ENCODE measurements at places on chromosomes 13 and 19.
A peak's percentile ranks its signal among the peaks of the same experiment; 100 is the strongest.

DNA sequence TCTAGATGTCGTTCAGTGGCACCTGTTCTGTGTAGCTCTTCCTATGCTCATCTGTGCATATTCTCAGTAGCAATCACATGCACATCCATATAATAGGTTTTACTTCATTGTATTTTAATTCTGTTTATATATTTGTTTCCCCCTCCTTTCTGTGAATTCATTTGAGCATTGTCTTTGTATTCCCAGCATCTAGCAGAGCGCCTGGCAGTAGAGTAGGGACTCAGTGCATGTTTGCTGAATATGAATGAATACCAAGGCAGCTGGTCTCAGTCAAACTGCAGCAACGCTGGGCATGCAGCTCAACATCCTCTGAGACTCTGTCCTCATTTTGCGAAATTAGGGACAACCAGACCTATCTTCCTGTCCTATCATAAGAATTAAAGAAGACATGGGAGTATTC lies 330.1 kb downstream of the SPRY2 start:
- H3K27ac ChIP-seq: no peak overlapping the region
- H3K27me3 ChIP-seq: no peaks in the 10 kb centered on the region
- H3K4me3 ChIP-seq: no peak overlapping the region
- no peak for DNase-seq

GRCh38 chr13:66693656-66694055 lies 536.5 kb downstream of the PCDH9 start:
- no peak overlapping the region for H3K27ac ChIP-seq
- H3K36me3 ChIP-seq: no peaks in the 10 kb centered on the region
- no peak overlapping the region for H3K4me3 ChIP-seq
- no peak for DNase-seq

DNA sequence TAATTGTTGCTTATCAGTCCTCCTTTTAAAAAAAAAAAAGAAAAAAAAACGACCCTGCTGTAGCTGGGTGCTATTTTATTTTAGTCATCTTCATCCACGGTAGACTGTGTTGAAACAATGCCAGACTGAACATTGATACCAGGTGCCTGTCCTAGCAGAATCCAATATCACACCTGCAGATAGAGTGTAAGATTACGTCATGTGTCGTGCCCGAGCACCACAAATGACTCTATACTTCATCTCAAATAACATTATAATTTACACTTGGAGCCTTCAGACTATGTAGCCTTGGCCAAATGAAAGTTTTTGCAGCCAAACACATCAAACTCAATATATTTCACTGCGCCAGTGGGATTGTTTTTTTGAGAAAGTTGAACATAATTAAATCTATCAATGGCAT lies 410.6 kb downstream of the FGF9 start:
- no peak overlapping the region for H3K27ac ChIP-seq
- H3K4me3 ChIP-seq: no peak overlapping the region
- H3K36me3 ChIP-seq: no peaks in the 10 kb centered on the region
- no peak for DNase-seq
- no peaks in the 10 kb centered on the region for H3K27me3 ChIP-seq
- H3K4me1 ChIP-seq: peaks cover 34% of the 10 kb centered on the region

DNA sequence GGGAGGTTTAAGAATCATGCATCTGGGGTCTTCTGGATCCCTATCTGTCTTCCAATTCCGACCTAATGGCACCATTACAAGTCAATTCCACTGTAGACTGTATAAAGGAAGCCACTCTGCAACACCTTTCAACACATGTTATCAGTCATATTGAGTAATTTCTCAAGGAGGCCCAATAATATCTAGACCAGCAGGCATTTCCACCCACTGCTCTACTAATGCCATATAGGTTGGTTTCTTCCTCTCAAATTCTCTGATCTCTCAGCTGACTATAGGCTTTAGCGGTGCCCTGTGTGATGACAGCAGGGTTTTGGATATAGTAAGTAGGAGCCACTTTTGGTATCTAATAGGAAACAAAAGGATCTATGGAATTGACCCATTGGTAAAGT lies 12.4 kb upstream of the ITM2B start:
- no peaks in the 10 kb centered on the region for H3K27me3 ChIP-seq
- H3K36me3 ChIP-seq: no peaks in the 10 kb centered on the region
- H3K4me1 ChIP-seq: peaks cover 36% of the 10 kb centered on the region
- H3K4me3 ChIP-seq: peak overlapping the region; percentile 86

- no peak for DNase-seq
- H3K4me3 ChIP-seq: no peak overlapping the region
- H3K27ac ChIP-seq: no peak overlapping the region
- peaks cover 10% of the 10 kb centered on the region for H3K27me3 ChIP-seq
- no peaks in the 10 kb centered on the region for H3K4me1 ChIP-seq
Observed at GRCh38 chr13:102905905-102906771, 60.3 kb downstream of the ERCC5 start.

GRCh38 chr19:43798546-43799409 lies 3.5 kb downstream of the LYPD5 start:
- peaks cover 10% of the 10 kb centered on the region for H3K4me1 ChIP-seq
- peak overlapping the region; percentile 79 for H3K4me3 ChIP-seq
- no peak overlapping the region for H3K27ac ChIP-seq
- peaks cover 4% of the 10 kb centered on the region for H3K36me3 ChIP-seq

GRCh38 chr13:19864746-19865309 lies 1.4 kb upstream of the ZMYM5 start:
- peak overlapping the region; percentile 91 for H3K4me3 ChIP-seq
- H3K36me3 ChIP-seq: no peaks in the 10 kb centered on the region
- H3K27me3 ChIP-seq: no peaks in the 10 kb centered on the region

- no peak overlapping the region for H3K27ac ChIP-seq
- DNase-seq: no peak
- no peaks in the 10 kb centered on the region for H3K27me3 ChIP-seq
- H3K4me1 ChIP-seq: no peaks in the 10 kb centered on the region
- no peak overlapping the region for H3K4me3 ChIP-seq
Observed at GRCh38 chr13:91079176-91079575, 268.3 kb upstream of the MIR17HG start.

DNA sequence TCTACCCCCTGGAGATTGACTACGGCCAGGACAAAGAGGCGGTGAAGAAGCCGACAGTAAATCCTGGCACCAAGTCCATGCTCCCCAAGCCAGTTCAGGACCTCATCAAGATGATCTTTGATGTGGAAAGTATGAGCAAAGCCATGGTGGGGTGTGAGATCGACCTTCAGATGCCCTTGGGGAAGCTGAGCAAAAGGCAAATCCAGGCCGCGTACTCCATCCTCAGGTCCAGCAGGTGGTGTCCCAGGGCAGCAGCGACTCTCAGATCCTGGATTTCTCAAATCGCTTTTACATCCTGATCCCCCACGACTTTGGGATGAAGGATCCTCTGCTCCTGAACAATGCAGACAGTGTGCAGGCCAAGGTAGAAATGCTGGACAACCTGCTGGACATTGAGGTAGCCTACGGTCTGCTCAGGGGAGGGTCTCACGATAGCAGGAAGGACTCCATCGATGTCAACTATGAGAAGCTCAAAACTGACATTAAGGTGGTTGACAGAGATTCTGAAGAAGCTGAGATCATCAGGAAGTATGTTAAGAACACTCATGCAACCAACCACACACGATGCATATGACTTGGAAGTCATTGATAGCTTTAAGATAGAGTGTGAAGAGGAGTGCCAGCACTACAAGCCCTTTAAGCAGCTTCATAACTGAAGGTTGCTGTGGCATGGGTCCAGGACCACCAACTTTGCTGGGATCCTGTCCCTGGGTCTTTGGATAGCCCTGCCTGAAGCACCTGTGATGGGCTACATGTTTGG lies 24.0 kb upstream of the ANKRD10 start:
- no peaks in the 10 kb centered on the region for H3K36me3 ChIP-seq
- peaks cover 5% of the 10 kb centered on the region for H3K27me3 ChIP-seq
- H3K4me1 ChIP-seq: peaks cover 4% of the 10 kb centered on the region
- no peak for DNase-seq

- no peak overlapping the region for H3K27ac ChIP-seq
- H3K4me1 ChIP-seq: no peaks in the 10 kb centered on the region
- H3K36me3 ChIP-seq: no peaks in the 10 kb centered on the region
Observed at GRCh38 chr13:73482556-73482955, 423.8 kb downstream of the KLF5 start.

GRCh38 chr19:1845642-1846041 lies 2.6 kb downstream of the REXO1 start:
- peaks cover 73% of the 10 kb centered on the region for H3K4me1 ChIP-seq
- H3K36me3 ChIP-seq: no peaks in the 10 kb centered on the region
- peak overlapping the region; percentile 71 for H3K4me3 ChIP-seq
- no peak for DNase-seq

DNA sequence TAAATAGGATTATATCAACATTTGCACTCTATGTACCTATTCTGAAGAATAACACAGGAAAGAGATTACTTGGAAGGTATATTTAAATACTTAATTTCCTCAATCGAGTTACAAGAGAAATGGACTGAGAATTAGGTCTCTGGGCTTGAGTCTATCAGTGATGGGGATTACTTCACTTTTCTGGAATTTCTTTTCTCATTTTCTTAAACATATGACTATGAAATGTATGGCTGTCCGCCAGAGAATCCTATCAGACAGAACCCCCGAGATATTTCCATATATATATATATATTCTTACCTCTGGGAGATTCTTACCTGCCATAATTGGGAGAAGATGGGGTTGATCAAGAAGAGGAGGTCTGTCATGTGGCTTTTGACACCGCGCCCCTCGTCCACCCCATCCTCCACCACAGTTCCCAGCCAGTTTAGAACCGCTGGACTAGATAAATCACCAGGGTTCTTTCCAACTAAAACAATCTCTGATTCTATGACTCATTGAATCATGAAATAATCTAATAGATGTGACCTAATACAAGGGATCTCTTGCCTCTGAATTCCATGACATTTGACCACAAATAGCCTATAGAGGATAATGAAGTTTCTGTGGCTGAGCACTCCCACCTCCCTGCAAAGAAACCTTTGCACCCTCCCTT lies 231.3 kb downstream of the TBC1D4 start:
- peaks cover 6% of the 10 kb centered on the region for H3K27me3 ChIP-seq
- DNase-seq: no peak
- H3K4me3 ChIP-seq: no peak overlapping the region
- no peaks in the 10 kb centered on the region for H3K4me1 ChIP-seq
- H3K27ac ChIP-seq: no peak overlapping the region

- peak overlapping the region; percentile 92 for H3K4me3 ChIP-seq
- H3K27me3 ChIP-seq: no peaks in the 10 kb centered on the region
- H3K27ac ChIP-seq: peak overlapping the region; percentile 94
Observed at GRCh38 chr13:110705356-110705825, 525 bp downstream of the CARS2 start.

GRCh38 chr13:109331898-109332297 lies 454.5 kb downstream of the IRS2 start:
- H3K4me1 ChIP-seq: no peaks in the 10 kb centered on the region
- peaks cover 7% of the 10 kb centered on the region for H3K27me3 ChIP-seq
- H3K36me3 ChIP-seq: no peaks in the 10 kb centered on the region
- H3K27ac ChIP-seq: no peak overlapping the region
- no peak overlapping the region for H3K4me3 ChIP-seq

DNA sequence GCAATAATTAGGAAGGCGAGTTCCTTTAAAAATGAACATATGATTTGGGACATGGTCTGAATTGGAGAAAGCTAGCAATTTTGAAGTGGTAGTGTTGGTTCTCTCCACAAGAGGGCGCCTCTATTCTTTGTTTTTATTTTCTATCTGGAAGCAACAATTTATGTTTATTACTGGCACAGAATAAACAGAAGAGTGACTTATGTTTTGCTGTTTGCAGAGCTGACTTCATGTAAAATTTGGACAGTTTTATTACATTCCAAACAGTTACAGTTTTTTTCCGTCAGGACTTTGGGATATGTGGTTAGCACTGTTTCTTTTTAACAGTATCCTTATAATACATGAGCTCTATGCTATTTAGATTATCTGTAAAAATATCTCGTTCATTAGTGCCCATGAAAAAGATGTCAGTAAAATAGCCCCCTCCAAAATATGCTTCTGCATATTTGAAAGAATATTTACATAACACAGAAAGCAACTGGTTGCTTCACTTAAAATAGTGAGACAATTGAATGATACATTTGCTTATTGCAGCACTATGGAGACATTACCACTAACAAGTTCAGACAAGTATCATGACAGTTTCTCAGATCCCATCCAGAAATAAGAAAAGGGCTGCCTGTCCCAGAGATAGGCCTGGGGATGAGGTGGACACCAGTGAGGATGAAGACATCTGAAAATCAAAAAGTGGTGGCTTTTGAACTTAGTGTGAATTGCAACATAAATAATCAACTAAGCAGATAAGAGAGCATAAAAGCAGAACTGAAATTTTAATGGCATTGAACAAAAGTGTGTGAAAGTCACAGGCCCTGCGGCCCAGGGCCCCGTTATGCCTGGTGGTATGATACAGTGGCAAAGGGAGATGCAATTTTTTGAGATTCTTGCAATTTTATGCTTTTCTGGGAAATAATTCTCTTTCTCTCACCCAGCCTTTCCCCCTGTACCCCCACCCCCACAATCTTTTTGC lies 32.3 kb upstream of the FGF9 start:
- H3K27ac ChIP-seq: no peak overlapping the region
- no peaks in the 10 kb centered on the region for H3K36me3 ChIP-seq
- no peak overlapping the region for H3K4me3 ChIP-seq
- H3K27me3 ChIP-seq: peaks cover 2% of the 10 kb centered on the region
- DNase-seq: peak; percentile 32

GRCh38 chr13:41465898-41466320 lies 8.6 kb downstream of the RGCC start:
- H3K4me1 ChIP-seq: peaks cover 92% of the 10 kb centered on the region
- H3K27me3 ChIP-seq: peaks cover 6% of the 10 kb centered on the region
- H3K36me3 ChIP-seq: no peaks in the 10 kb centered on the region
- H3K27ac ChIP-seq: peak overlapping the region; percentile 99
- DNase-seq: no peak
- peak overlapping the region; percentile 82 for H3K4me3 ChIP-seq

DNA sequence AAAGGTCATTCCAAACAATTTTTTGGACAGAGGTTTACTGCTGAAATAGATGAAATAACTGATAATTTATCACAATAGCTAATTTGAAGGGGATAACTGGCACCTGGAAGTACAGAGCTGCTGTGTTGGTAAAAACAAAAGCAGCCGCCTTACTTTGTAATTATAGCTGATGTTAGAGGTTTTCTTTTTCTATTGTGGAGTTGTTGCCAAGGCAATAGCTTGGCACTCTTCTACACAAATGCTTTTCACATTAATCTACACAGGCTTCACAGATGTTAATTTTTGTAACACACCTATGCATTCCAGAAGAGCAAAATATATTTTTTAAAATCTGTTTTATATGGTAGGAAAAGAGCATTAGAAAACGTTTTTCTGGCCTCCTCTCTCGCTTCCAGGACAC lies 56.9 kb downstream of the LACC1 start:
- peaks cover 7% of the 10 kb centered on the region for H3K27me3 ChIP-seq
- H3K4me3 ChIP-seq: no peak overlapping the region
- no peak for DNase-seq
- H3K4me1 ChIP-seq: no peaks in the 10 kb centered on the region
- H3K27ac ChIP-seq: no peak overlapping the region

Data from naive thymus-derived CD8-positive, alpha-beta T cell (primary cell).